Forelimb muscle (tissue), 1 donor: ENCODE measurements at places on chromosomes 3 and 15.

DNA sequence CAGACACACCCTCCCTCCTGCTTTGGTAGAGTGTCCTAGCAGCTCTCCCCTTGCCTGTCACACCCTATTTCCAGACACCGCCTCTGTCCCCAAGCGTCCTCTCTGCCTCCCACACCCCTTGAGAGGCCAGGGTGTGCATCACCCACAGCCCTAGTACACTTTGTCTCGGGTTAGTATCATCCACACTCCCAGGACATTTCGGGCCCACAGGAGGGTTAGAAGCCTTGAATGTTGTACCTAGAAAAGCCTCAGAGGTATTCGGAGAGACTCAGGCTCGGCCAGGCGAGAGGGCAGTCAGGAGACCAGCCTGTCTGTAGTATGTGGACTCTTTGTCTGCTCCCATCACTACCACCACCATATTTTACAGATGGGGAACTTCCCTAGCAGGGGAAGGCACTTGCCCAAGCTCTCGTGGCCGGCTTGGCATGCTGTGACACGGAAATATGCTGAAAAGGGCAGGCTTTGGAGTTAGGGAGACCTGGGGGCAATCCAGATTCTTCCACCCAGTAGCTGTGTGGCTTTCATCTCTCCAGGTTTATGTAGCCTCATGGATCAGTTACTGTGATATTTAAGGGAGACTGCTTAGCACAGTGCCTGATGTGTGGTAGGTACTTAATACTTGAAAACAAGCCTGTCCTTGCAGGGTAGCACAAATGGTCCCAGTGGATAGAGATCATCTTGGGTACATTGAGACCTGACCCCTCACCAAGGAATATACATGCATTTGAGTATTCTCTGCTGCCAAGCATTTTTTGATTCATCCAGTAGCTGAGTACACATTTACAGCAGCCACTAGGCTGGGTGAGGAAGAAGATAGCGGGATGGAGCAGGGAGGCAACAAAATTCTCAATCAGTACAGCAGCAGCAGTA lies 1.4 kb downstream of the TMEM43 start:
- DNase-seq, result no peak

GRCh38 chr15:69462030-69462492 lies 9.4 kb downstream of the RPLP1 start:
- DNase-seq, result no peak

GRCh38 chr3:40070816-40071215 lies 238.7 kb upstream of the EIF1B start:
- DNase-seq, result no peak

DNA sequence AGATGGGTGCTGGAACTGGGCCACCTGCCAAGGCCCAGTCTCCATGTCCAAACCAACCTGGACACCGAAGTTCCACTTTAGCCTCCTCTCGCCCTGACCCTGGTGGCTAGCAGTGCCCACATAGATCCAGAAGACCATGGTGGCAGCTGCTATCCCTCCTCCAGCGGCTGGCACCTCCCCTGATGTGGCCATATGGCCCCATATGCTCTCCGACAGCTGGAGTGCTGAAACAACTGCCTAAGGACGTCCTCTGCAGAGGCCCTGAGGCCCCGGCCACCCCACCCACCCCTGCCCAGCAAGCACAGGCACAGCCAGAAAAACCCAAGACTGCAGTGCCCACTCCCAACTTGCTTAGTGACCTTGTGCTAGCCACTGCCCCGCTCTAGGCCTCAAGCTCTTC lies 182.3 kb upstream of the LINGO1 start:
- DNase-seq, result no peak

GRCh38 chr3:135582800-135583199 lies 382.7 kb upstream of the PPP2R3A start:
- DNase-seq, result no peak

DNA sequence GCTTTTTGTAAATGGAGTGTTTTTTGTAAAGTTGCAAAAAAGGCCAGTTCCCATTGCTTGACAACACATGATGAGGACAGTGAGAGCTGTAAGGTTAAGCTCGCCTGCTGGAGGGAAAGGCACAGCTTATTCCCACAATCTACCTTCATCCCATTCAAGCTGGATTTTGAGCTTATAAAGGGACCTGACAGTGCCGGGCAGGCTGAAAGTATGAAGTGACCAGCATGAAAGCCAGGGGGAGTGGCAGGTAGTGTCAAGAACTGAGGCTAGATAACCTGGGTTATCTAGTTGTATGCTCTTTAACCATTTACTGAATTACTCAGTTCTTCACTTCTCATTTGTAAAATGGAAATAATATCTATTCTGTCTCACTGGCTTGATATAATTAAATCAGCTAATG lies 52.3 kb upstream of the KPNA4 start:
- no peak for DNase-seq

GRCh38 chr15:76340198-76340802 lies 3.7 kb downstream of the ISL2 start:
- DNase-seq, result no peak

GRCh38 chr3:67495751-67496150 lies 158.7 kb downstream of the SUCLG2 start:
- no peak for DNase-seq

- no peak for DNase-seq
Measured at GRCh38 chr3:159174715-159175692, 373.1 kb downstream of the MFSD1 start.

- DNase-seq, result no peak
Measured at GRCh38 chr3:166425900-166426611, 588.8 kb upstream of the BCHE start.

DNA sequence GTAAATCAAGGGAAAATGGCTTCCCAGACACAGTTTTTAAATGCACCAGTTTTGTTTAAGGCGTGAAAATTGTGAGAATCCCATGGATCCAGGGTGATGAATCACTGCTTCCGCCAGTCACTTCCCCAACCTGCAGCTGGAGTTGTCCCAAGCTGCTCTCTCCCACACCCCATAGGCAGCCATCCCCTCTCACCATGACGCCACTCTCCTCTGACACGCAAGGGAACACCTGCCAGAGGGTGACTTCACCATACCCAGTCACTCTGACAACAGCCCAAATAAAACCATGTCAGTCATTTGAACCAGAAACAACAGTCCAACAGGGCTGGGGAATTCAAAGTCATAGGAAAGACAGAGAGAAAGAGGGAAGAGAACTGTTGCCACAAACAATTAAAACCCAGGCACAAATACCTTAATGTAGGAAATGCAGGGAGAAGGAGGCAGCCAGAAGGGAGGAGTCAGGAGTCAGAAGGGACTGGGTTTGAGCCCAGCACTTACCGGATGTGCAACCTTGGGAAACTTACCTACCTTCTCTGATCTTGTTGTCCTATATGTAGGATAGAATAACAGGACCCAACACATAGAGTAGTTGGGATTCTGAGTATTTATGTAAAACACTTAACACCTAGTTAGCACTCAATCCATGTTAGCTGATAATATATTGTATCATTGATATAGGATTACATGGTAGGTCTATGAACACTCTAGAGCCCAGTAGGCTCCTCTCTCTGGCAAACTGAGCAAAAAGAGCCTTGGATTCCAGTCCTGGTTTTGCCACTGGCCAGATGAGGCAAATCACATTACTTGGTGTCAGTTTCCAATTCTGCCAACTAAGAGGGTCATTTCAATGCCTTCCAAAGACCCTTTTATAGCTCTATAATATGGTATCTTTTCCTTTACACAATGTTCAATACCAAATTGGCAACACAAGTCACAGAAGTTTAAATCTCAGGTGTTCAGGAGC lies 326.3 kb upstream of the ICE2 start:
- no peak for DNase-seq
